ENCODE measurements at places on chromosomes 7 and 10. TPM values are rescaled to one million over a fixed set of nuclear protein-coding genes. Genes with fewer than 3 reads are reported as not detected.

DNA sequence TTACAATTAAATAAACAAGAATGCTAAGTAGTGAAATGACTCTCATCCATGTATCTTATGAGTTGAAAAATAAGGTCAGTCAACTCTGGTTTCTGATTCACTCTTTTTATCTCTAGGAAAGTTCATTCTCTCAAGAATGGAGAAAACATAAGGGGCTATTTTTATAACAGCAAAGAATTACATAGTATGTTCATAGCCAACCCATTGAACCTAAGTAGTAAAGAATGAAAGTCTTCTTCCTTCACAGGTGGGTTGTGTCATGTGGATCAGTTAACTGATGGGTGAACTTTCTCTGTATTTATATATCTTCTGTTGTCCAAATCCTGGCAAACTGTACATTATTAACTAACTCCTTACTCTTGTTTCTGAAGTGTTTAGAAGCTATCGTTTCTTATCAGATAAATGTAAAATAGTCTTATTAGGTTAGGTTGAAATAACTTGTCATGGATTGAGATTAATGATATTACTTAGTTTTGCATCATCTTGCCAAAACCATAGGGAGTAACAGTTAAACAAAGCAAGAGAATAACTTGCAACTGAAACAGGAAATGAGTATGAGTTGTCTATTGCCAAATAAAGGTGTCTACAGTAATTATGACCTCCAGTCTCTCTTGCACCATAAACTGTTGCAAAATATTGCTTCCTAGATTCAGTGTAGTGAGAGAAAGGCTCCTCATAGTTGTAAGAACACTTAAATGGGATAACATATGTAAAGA lies 86.8 kb downstream of the ANKRD7 start:
- no peak overlapping the region for H3K27ac ChIP-seq
- DNase-seq: no peak
- no peaks in the 10 kb centered on the region for H3K36me3 ChIP-seq
- no peaks in the 10 kb centered on the region for H3K4me1 ChIP-seq
- no peak overlapping the region for H3K4me3 ChIP-seq
- H3K27me3 ChIP-seq: no peaks in the 10 kb centered on the region

GRCh38 chr7:139602143-139602722 lies 78.7 kb downstream of the CLEC2L start:
- H3K36me3 ChIP-seq: no peaks in the 10 kb centered on the region
- no peaks in the 10 kb centered on the region for H3K4me1 ChIP-seq
- no peak for DNase-seq

GRCh38 chr7:27962273-27962672 lies 218.3 kb downstream of the JAZF1 start:
- no peaks in the 10 kb centered on the region for H3K27me3 ChIP-seq
- no peak overlapping the region for H3K27ac ChIP-seq
- no peak for DNase-seq
- H3K4me1 ChIP-seq: peaks cover 31% of the 10 kb centered on the region
- H3K36me3 ChIP-seq: no peaks in the 10 kb centered on the region

DNA sequence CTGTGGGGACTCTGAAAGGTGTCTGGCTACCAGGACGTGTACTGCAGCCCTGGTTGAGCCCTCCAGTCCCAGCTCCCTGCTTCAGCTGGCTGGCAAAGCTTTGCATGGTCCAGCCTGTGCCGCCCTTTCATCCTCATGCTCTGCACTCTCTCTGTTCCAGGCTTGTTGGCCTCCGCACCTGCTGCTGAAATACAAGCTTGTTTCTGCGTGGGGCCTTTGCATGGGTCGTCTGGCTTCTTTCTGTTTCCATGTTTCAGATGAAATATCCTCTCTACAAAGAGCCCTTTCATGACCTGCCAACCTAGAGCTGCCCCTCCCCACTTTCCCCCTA lies 45.9 kb downstream of the TSPAN15 start:
- H3K27ac ChIP-seq: no peak overlapping the region
- no peak overlapping the region for H3K4me3 ChIP-seq
- peaks cover 11% of the 10 kb centered on the region for H3K4me1 ChIP-seq
- no peak for DNase-seq

COL26A1 gene
- total RNA-seq: 0.94 TPM

LHFPL3 gene
- 0.19 TPM for total RNA-seq
